ENCODE measurements at places on chromosomes 7 and 10.
A peak's percentile ranks its signal among the peaks of the same experiment; 100 is the strongest.

DNA sequence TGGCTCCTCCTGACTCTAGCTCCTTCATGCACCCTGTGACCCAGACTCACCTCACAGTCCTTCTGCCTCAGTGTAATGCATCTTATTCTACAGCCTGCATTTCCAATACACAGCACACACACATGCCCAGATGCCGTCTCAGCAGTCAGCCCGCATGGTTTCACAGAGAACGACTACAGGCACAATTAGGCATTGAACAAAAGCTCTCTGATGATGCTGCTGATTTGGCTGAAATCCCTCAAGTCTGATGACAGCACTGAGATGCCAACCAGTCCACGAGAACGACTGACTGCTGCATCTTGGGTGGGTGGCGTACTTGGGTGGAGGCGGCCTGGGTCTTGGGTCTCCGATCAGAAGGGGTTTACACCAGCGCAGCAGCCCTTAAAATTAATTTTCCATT is 200.4 kb downstream of the TAX1BP1 start:
- no peak for DNase-seq

GRCh38 chr7:110759069-110759468 is 331.9 kb upstream of the LRRN3 start:
- no peak for DNase-seq

DNA sequence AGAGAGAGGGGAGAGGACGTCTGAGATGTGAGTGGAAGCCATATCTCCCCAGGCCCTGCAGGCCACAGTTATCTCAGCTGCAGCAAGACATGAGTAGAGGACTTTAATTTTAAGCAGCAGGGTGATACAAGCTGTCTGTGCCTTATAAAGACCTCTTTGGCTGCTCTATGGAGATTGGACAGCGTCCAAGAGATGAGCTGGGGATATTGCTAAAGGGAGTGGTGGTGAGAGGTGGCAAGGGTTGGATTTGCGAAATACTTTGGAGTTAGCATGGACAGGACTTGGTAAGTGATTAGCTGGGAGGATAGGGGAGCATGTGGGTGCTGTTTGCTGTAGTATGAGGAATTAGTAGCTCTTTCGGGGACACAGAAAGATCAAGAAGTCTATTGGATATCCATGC is 191.8 kb downstream of the CACNB2 start:
- DNase-seq, result peak; percentile 22

DNA sequence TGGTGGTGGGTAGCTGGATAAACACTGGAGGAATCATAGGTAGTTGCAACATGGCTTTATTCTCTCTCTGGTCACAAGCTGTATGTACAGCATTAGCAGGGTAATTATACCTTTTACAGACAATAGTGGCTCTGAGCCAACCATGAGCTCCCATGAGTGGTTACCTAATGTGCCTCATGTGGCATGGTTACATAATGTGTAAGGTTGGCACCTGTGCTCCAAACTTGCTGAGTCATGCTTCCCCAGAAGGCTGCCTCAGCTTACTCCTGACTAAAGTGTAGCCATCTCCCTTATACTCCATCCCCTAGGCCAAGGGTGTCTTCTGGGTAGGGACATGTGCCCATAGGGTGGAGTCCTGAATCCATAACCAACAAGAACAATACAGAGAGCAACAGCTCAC is 345.3 kb upstream of the SEMA3C start:
- no peak for DNase-seq

- no peak for DNase-seq
These were observed 407.9 kb downstream of the NRG3 start for GRCh38 chr10:82282782-82283456.

DNA sequence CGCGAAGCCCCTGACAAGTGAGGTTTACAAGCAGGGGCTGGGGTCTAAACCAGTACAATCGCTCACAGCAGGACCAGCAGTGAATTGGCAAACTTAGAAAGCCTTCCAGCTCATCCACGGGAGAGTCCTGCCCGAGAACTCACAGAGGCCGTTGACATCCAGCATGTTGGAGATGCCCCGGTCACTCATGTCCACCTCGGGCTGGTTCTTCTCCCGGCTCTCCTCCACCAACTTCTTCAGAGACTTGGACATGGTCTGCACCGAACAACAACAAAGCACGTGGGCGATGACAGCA is 447 bp downstream of the RSU1 start:
- no peak for DNase-seq

DNA sequence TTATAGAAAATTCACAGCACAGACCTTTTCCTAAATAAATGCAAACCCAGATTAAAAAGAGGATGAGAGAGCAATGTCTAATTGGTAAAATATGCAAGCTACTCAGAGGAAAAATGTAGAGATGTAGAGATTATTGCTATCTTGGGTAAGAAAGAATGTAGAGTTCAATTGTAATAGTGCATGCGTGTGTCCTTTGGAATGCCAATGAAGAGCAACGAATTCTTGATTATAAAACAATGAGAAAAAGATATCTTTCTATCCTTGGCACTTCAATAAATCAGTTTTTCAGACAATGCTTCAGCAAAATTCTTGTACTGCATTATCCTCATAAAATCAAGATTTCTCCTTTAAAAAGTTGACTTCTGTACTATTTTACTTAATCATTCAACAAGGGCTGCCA is 50.9 kb downstream of the SEMA3D start:
- peak; percentile 92 for DNase-seq

GRCh38 chr10:131261890-131262475 is 49.5 kb downstream of the TCERG1L start:
- no peak for DNase-seq

- no peak for DNase-seq
These were observed 36.2 kb downstream of the VSTM4 start for GRCh38 chr10:49079072-49079471.

DNA sequence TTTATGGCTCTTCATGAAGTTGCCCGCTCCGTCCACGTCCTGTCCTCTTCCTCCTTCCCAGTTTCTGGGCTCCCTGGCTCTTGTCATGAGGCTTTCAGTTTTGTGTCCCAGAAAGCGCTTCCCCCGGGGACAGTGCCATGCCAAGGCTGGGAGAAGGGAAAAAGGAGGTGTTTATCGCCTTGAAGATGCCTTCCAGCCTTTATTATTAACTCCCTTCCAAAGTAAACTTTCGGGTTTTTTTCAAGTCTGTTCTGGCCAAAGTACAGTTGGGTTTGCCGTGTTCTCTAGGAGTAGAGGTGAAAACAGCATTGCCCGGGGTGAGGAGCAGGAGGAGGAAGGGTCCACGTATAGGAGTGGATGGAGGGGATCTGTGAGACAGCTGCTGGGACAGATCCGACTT is 117.2 kb downstream of the CUX1 start:
- no peak for DNase-seq

DNA sequence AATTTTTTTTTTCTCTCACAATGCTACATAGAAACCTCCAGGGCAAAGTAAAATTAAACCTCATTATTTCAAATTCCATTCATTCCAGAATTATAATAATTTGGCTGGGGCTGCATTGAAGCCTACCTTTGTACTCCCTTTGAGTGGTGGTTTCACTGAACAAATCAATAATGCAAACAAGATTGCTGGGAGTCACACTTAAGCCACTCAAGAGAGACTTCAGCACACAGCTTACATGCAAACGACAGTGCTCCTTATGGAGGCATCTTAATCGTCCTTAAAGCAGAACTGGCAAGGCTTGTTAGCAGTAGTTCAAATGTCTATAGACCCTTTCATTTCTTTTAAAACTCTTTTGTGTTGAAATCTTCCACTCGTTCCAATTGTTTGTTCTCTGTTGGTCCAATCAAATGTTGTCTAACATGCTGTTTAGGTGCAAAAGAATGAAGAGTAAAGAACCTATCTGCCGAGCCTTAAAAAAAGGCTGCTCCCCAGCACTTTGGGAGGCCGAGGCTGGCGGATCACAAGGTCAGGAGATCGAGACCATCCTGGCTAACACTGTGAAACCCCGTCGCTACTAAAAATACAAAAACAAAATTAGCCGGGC is 294.9 kb downstream of the FGFR2 start:
- DNase-seq, result no peak

DNA sequence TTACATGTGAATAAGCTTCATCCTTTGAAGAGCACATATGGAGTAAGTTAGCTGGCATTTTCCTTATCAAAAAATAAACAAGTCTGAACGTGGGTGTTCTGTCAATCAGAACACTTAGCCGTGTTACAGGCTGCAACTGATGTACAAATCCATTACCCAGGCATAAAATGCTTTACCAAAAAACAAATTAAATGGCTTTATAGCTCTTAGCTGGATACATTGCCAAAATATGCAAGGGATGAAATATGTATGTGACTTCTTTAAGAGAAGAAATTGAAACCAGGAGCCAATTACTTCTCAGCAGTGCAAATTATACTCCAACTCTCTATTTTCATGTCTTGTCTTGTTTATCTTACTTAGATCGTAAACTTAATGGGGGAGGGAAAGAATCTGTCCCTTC is 214.8 kb downstream of the DGKB start:
- DNase-seq, result no peak

- DNase-seq, result no peak
These were observed 3.1 kb upstream of the CACNB2 start for GRCh38 chr10:18137111-18137510.

- DNase-seq, result no peak
These were observed 498.6 kb downstream of the SH2D4B start for GRCh38 chr10:81036257-81036656.

Measured in EL (cell line).